ENCODE measurements at places on chromosomes 11 and 22.

- peaks cover 18% of the 10 kb centered on the region for H3K27me3 ChIP-seq
- no peaks in the 10 kb centered on the region for H3K4me1 ChIP-seq
- H3K36me3 ChIP-seq: no peaks in the 10 kb centered on the region
- no peak overlapping the region for H3K27ac ChIP-seq
- DNase-seq: no peak
These were observed 54.6 kb downstream of the OTOG start for GRCh38 chr11:17601676-17602075.

GRCh38 chr11:99687320-99687719, 666.6 kb downstream of the CNTN5 start:
- H3K4me1 ChIP-seq: no peaks in the 10 kb centered on the region
- no peaks in the 10 kb centered on the region for H3K27me3 ChIP-seq
- no peak overlapping the region for H3K4me3 ChIP-seq
- no peak overlapping the region for H3K27ac ChIP-seq
- no peaks in the 10 kb centered on the region for H3K36me3 ChIP-seq

DNA sequence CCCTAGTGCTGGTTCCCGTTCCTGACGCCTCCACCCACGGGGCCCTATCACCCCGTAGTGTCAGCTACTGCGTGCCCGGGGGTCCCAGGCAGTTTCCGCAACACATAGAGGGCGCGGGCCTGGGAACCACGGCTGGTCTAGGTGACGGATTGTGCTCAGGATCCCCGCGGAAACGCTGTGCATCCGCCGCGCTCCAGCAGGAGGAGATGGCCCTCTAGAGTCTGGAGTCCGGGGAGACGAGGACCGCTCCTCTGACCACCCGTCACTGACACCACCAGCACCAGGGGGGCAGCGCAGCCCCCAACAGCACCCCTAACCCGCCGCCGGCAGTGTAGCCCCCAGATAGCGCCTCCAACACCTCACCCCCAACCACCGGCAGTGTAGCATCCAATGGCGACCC, 4.4 kb upstream of the RFPL3 start:
- DNase-seq: no peak
- H3K27ac ChIP-seq: no peak overlapping the region
- H3K4me3 ChIP-seq: no peak overlapping the region
- no peaks in the 10 kb centered on the region for H3K36me3 ChIP-seq

DNA sequence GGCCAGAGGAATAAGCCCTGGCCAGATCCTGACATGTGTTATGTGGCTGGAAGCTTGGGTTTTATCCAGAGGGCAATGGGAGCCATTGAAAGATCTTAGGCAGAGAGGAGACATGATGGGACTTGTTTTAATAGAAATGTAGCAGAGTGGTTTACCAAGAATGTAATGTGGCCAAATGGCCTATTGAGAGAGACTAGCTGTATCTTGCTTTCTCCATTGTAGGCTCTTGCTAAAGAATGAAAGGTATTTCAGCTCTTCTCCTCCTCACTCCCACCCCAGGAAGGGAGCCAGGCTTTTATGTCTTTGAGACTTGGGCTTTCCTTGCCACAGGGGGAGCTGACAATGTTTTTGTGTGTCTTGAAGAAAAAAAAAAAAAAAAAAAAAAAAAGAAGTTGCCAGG, 82.3 kb downstream of the TRIM29 start:
- peaks cover 7% of the 10 kb centered on the region for H3K27me3 ChIP-seq
- no peaks in the 10 kb centered on the region for H3K36me3 ChIP-seq
- DNase-seq: no peak

GRCh38 chr11:122319691-122320620, 203.9 kb upstream of the BLID start:
- no peaks in the 10 kb centered on the region for H3K4me1 ChIP-seq
- H3K4me3 ChIP-seq: no peak overlapping the region
- H3K36me3 ChIP-seq: no peaks in the 10 kb centered on the region
- DNase-seq: no peak
- H3K27ac ChIP-seq: no peak overlapping the region

DNA sequence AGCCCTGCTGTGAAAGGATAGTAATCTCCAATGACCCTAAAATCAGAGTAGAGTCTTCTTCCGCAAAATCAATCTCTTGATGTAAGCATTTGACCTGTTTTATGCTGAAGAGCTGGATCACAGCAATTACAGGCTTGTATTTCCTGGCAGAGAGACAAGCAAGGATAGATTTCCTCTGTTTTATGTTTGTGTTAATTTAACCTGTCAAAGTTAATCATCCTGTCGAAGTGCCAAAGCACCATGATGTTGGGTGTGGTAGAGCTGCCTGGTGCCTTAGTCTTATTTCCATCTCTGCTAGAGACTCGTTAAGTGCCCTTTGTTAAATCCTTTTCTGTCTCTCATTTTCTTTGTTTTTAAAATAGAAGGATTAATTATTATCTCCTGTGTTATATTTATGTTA, 248.1 kb downstream of the CNTN5 start:
- H3K27me3 ChIP-seq: no peaks in the 10 kb centered on the region
- H3K36me3 ChIP-seq: no peaks in the 10 kb centered on the region
- DNase-seq: no peak
- H3K4me1 ChIP-seq: no peaks in the 10 kb centered on the region
- H3K27ac ChIP-seq: no peak overlapping the region

- no peak overlapping the region for H3K4me3 ChIP-seq
- H3K27ac ChIP-seq: no peak overlapping the region
- no peaks in the 10 kb centered on the region for H3K27me3 ChIP-seq
- DNase-seq: no peak
- no peaks in the 10 kb centered on the region for H3K36me3 ChIP-seq
These were observed 36.7 kb downstream of the TPST2 start for GRCh38 chr22:26553056-26553752.

DNA sequence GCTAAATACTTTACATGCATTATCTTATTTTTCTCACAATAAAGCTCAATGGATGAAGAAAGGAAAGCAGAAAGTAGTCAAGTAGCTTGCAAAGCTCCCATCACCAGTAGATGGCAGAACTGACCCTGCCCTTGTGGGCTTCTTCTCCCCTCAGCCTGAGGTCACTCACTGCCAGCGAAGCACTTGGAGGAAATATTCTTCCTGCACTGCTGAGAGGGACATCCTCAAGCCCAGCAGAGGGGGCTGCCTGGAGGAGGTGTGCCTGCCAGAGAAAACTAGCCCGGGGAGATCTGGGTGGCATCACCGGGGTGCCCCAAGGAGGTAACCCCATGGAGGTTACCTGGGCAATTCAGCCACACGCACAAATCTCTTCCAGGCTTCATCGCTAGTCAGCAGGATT, 6.6 kb downstream of the APOL4 start:
- no peak overlapping the region for H3K27ac ChIP-seq
- peaks cover 30% of the 10 kb centered on the region for H3K4me1 ChIP-seq
- peak; percentile 40 for DNase-seq
- no peaks in the 10 kb centered on the region for H3K36me3 ChIP-seq

DNA sequence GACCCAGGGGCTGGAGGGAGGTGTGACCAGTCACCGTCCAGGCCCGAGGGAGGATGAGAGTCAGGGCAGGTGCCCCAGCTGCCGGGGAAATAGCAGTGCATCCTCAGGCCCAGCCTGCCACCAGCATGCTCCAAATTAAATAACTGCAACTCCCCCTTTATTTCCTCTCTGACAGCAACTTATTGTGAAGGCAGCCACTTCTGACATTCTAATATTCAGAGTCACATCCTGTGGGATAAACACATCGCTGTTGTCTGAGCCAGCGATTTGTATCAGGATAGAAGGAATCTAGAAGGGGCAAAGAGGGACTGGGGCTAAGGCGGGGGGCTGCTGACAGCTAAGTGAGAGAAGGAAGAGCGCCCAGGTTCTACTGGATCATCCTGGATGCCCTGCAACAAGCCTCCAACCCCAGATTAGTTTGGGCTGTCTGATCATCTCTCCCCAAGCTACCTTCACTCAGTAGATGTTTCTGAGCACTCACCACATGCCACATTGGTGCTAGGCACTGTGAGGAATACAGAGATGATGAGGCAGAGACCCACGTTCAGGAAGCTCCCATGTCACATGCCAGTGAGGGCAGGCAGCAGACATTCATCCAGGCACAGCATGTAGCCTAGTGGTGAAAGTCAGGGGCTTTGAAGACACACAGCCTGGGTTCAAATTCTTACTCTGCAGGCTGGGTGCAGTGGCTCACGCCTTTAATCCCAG, 214.1 kb downstream of the BUD13 start:
- no peaks in the 10 kb centered on the region for H3K36me3 ChIP-seq
- H3K4me3 ChIP-seq: no peak overlapping the region
- DNase-seq: no peak
- no peak overlapping the region for H3K27ac ChIP-seq
- H3K27me3 ChIP-seq: no peaks in the 10 kb centered on the region

GRCh38 chr11:46250745-46251052, 26.8 kb upstream of the CREB3L1 start:
- no peaks in the 10 kb centered on the region for H3K36me3 ChIP-seq
- no peak overlapping the region for H3K27ac ChIP-seq
- peaks cover 57% of the 10 kb centered on the region for H3K4me1 ChIP-seq
- H3K27me3 ChIP-seq: peaks cover 9% of the 10 kb centered on the region

GRCh38 chr11:55942785-55943392, 6.7 kb upstream of the OR5I1 start:
- H3K27me3 ChIP-seq: no peaks in the 10 kb centered on the region
- peak; percentile 23 for DNase-seq
- H3K4me1 ChIP-seq: no peaks in the 10 kb centered on the region
- H3K36me3 ChIP-seq: no peaks in the 10 kb centered on the region
